ENCODE measurements at places on chromosomes 2 and 18.

DNA sequence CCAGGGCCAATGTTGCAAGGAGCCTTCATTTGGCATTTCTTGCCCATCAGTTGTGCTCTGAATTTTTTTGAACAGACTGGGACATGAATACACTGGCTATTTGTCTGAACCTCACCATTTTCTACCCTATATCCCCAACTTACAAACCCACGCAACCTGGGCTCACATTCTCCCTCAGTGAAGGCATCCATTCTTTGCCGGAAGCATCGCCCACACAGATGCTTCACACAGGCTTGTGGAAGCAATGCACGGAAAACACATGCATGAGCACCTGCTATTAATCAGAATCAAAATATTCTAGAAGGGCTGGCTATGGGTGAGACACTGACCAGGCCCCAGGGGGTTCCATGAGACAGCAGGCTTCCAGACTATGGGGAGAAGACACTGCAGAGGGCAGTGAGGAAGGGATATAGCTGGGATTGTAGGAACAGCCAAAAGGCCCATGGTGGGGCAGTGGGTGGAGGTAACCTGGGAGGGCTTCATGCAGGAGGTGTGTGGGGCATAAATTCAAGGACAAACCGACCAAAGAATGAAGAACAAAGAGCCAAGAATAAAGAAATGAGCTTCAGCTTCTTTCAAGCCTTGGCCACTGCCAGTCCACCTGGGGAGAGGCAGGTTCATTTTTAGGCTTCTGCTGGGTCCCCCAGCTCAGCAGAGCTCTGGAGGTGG is 261.5 kb downstream of the CELF4 start:
- DNase-seq, result no peak

- DNase-seq, result no peak
These were observed 273.5 kb upstream of the HS6ST1 start for GRCh38 chr2:128591861-128592822.

DNA sequence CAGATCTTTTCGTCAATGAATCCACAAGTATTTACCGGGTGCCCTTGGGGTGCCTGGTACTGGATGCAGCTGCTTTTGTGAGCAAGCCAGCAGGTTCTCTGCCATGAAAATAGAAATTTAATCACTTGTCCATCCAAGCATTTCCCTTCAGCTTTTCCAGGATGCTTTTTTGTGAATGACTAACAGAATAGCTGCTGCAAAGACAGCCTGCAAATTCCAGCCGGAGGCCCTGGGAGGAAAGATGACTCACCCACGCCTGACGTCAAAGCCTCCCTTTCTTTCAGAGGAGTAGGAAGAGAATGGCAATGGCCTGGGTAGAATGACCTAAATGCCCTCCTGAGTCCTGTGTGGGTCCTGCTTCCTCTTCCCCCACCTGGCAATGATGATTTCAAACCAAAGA is 111.9 kb downstream of the AP1S3 start:
- peak; percentile 48 for DNase-seq

GRCh38 chr2:15750822-15751329 is 159.2 kb downstream of the DDX1 start:
- no peak for DNase-seq

DNA sequence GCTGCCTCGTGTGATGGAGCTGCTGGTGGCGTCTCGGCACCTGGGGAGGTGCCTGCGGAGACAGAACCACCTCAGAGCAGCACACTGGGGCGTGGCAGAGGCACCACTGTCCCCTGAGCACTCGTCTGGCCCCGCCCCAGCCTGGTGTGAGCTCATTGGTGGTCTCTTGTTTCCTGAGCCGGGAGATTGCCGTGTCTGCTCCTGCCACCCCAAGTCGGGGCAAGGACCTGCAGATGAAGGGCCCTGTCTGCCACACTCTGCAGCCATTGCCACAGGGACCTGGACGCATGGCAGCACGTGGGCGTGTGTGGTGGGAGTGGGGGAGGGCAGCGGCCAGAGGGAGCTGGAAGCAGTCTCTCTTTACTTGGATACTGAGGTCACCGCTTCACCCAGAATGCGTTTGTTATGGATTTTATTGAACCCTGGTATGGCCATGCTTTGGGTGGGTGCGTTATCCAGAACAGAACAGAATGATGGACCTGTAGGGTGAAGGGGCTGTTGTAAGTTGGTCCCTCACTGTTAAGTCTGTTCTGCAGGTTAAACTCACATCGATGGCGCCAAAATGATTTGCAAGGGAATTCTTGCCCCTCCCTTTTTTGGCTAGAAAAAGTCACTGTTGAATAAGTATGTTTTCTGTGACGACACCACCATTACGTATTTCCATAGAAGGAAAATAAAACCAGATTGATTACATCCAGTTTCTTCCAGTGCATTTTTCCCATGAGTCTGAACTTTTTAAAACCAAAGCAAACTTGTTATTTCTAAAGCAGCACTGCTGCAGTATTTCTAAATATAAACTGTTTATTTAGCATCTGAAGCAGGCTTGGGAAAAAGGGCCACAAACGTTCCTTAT is 92.0 kb downstream of the USP40 start:
- no peak for DNase-seq
